IMR-90 (cell line): ENCODE measurements at places on chromosomes 11 and 22. TPM values are rescaled to one million over a fixed set of nuclear protein-coding genes. Genes with fewer than 3 reads are reported as not detected.

Gene HPS4
- 15.8 and 18.1 TPM in 2 replicates for total RNA-seq

Gene MOGAT2
- total RNA-seq = not detected in 2 replicates

Gene FADS3
- total RNA-seq = 38.0 and 54.5 TPM in 2 replicates

Gene WNT11
- not detected in 2 replicates for total RNA-seq

Gene VSIG10L2
- total RNA-seq = under 0.01 TPM in 1 of 2 replicates, not detected in the other

Gene KRTAP5-11
- not detected in 2 replicates for total RNA-seq

Gene KLHDC7B
- total RNA-seq = not detected in 2 replicates
